ENCODE measurements at places on chromosomes 4 and X.

DNA sequence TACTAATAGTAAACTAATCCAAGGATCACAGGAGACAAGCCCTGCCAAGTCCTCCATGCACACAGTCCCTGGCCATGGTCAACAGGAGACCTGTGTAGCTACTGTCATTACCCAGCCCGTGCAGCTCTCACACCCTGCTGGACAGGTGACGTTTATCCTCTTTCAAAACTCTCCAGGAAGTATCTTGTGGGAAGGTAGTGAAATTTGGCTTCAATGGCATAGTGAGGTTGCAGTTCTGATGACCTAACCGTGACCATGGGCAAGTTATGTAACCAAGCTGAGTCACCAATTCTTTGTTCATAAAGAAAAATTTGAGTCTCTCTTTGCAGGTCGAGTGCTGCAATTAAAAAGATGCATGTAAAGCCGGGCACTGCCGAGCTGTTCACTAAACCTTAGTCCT lies 11.3 kb upstream of the SLC2A9 start:
- no peak for DNase-seq

DNA sequence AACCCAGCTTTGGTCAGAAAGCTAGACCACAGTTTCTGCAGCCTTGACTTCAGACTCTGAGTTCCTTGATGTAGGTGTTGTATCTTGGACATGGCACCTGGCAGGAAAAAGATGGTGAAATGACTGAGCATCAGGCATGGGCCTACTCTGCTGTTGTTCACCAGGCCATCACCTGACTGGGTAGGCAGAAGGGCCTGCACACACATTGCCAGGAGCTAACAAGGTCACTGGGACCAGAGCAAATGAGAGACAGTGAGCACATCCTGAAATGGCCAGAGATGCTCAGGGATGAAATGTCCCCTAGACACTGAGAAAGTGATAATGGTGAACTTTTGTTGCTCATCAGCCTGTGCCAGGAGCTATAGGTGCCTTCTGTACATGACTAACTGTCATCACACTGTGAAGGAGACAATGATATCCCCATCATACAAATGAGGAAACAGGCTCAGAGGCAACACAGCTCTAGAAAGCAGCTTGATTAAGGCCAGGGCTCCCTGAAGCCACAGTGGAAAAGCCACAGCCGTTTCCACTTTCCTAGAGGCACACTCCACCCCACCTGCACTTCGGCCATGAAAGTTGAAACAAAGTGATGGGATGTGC lies 128.3 kb downstream of the TSPAN5 start:
- DNase-seq = no peak

- DNase-seq = no peak
Observed at GRCh38 chr4:140888054-140888453, 131.9 kb upstream of the TBC1D9 start.

- DNase-seq = no peak
Observed at GRCh38 chrX:24266996-24267395, 46.9 kb downstream of the SUPT20HL2 start.

DNA sequence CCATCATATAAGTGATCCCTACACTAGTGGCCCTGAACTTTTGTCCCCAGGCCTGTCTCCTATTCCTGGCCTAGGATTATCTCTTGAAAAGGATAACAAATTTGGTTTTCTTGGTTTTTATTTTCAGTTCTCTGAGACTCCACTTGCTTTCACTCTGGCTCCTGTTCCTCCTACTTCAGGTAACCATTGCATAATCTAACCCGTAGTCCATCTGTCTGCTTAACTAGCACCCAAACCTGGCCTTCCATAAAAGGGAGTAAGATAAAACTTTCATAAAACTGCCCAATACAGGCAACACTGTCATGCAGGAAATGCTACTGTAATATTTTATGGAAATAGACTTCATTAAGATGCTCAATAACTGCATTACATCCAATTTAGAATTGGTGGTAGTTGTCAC lies 52.1 kb upstream of the RAP1GDS1 start:
- no peak for DNase-seq

DNA sequence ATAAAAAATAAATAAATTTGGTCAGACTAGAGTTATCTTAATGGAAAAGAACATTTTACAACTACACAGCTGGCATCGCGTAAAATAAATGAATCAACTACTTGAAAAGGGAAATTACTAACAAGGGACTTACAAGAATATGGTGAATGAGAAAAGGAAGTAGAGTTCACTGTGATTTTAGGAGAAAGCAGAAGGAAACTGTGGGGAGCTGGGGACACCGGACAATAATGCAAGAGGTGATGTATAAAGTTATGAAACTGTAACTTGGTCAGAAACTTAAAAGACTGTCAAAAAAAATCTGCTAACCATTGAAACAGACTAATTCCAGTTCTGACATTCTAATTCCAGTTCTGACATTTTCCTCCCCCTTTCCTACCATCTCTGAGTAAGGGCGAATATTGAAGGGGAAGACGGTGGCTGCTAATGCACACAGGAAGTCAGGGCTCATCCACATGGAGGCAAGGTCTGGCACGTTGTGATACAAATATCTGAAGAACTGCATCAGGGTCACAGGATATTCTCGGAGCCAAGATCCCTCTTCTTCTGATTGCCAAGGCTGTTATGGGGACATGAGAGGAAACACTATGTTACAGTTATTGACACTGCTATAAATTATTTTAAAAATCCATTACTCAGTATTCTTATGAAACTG lies 170.5 kb downstream of the CDS1 start:
- no peak for DNase-seq

DNA sequence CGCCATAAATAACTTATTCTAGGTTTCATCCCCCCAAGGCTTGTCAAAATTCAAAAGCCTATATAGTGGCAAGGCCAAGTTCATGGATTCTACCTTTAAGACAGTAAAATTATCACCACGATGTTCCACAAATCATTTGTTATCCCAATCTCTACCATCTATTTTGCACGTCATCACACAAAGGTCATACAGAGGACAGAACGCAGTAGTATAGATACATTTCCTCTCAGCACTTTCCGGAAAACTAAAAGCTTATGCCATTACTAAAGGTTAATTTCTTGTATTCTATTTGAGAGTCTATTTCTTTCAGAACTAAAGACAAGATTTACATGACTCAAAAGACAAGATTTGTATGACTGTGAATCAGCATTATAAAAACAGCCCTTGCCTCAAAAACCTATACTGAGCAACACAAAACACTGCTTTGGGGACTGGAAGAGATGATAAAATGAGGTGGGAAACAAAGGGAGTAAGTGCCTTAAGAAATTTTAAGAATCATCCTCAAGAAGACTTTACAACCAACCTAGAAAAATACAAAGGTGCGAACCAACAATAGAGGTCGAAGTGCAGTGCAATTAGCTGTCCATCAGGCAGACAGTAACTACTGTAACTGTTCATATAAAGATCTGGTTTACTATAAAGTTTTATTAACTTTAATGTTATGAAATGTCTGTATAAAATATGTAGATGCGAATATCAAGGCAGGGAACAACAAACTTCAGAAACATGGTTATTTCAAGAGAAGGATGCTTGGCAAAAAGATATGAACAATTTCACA lies 7.6 kb downstream of the UBE2D3 start:
- DNase-seq = no peak

GRCh38 chr4:169188204-169188603 lies 82.6 kb downstream of the SH3RF1 start:
- DNase-seq = no peak

GRCh38 chr4:6316461-6317003 lies 46.9 kb downstream of the WFS1 start:
- no peak for DNase-seq

GRCh38 chr4:146267826-146268225 lies 53.5 kb downstream of the REELD1 start:
- no peak for DNase-seq

DNA sequence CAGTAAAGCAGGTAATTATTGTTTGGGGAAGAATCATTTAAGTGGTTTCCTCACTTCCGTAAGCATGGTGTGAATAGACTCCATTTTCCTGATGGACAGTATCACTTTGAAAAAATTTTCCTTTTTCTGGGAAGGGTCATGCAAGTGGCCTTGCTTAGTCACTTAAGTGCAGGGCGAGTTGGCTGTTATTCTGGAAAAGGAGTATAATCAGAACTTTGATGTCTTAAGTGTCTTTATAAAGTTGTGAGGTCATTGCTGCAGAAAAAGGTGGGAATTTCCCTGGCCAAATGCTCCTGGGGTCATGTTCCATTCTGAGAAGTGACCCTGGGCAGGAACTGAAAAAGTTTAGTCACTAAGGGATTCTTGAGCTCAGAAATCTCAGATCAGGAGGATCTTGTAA lies 146.1 kb upstream of the OTUD4 start:
- DNase-seq = no peak

- DNase-seq = no peak
Observed at GRCh38 chr4:108168160-108168670, 517 bp downstream of the LEF1 start.

DNA sequence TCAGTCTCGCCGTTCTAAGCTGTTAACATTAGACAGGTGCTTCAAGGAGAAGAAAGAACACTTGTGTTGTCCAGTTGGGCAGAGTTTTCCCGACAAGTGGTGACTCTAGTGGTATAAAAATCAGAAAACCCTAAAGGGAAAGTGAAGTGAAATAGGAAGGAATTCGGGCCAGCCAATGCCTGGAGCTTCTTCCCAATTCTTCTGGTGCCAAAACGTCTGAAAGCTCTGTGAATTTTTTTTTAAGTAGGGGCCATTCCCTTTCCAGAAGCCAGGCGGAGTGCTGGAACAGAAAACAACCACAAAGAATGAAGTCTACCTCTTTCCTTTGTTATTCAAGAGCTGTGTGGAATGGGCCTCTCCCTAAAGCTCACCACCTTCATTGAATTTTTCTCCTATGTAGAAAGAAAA lies 43.1 kb upstream of the PPARGC1A start:
- DNase-seq = no peak

GRCh38 chrX:119062750-119063374 lies 9.9 kb upstream of the CT47C1 start:
- no peak for DNase-seq

DNA sequence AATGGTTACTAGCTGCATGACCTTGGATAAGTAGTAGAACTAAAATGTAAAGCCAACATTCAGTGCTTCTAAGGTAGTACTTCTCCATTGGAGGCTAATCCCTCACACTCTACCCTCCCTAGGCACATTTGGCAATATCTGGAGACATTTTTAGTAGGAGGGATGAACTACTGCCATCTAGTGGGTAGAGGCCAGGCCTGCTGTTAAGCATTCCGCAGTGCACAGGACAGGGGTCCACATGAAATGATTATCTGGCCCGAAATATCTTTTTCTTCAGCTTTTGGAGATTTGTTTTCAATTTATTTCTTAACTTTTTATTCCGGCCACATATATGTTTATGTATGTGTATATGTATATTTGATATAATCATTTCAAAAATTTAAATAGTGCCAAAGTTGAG lies 36.0 kb upstream of the SPANXC start:
- no peak for DNase-seq

- no peak for DNase-seq
Observed at GRCh38 chr4:8580321-8581093, at the start of gene GPR78. TSS of gene GPR78 (plus strand) at chr4:8580392. CDS start at chr4:8580983, 591 bp downstream.

DNA sequence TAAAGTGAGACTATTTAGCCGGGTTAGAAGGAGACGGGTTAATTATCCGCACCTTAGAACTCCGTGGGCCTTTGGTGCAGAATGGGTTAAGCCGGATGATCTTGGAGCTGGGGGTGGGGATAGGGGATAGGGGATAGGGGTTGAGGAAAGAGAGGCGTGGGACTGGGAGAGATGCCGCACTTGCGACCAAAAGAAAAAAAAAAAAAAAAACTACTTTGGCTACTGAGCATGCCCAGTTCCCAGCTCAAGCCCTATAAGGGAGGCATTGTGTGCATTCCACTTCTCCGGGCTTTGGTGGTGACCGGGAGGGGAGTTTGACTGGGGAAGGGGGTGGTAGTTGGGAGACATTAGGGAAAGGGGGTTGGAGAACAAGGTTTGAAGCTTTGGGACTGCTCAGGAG lies at the start of gene SLITRK4:
SLITRK4 (minus strand) TSS at position 187 of the 400 bp plus-strand sequence. CDS start 4,993 bp downstream, outside the sequence.
- no peak for DNase-seq

GRCh38 chr4:39658756-39659155 lies 20.1 kb upstream of the SMIM14 start:
- no peak for DNase-seq

- DNase-seq = no peak
Observed at GRCh38 chrX:108186811-108187210, 95.2 kb downstream of the ATG4A start.

- no peak for DNase-seq
Observed at GRCh38 chr4:155694100-155694785, 27.6 kb downstream of the GUCY1A1 start.

GRCh38 chr4:4339504-4340085 lies 47.3 kb upstream of the NSG1 start:
- DNase-seq = no peak

DNA sequence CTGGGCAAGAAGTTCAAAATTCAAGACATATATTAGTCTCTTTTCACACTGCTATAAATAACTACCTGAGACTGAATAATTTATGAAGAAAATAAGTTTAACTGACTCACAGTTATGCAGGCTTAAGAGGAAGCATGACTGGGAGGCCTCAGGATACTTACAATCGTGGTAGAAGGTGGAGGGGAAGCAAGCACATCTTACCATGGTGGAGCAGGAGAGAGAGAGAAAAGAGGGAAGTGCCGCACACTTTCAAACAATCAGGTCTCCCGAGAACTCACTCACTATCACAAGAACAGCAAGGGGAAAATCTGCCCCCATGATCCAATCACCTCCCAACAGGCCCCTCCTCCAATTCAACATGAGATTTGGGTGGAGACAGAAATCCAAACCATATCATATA lies 273.3 kb upstream of the RASGEF1B start:
- DNase-seq = no peak

DNA sequence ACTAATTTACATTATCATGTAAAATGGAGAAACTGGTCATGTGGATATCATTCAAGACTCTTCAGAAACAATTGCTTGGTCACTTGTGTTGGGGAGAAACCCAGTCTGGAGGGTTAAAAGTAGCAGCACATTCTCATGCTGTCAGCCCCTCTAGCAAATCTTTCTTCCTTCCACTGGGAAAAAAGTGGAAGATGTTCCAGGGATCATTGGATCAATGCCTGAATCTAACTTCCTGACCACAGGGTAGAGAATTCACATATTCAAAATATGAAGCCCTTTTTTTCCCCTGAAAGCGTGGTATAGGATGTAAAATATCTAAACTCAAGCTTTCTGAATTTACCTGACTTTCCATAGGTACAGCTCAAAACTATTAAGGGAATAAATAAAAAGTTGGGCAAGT lies 98.0 kb downstream of the CXCL13 start:
- DNase-seq = no peak

- no peak for DNase-seq
Observed at GRCh38 chr4:105061136-105061696, 85.5 kb upstream of the TET2 start.

GRCh38 chr4:25861280-25861950 lies 1.4 kb downstream of the SEL1L3 start:
- DNase-seq = no peak

DNA sequence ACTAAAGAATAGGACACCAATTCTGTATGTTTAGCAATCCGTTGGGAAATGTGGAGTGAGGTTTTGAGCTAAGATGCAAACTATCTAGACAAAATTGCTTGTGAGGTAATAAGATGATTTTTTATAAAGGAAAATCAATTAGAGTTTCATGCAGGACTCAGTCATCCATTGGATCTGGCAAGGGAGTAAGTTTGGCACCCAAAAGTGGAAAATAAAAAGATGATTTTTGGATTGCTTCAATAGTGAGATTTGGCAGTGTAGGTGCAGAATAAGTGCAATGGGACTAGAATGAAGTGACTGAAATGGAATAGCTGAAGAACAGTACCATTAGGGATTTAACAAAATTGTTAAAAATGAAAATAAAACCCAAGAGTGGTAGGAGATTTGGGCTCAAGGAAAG lies 290.5 kb upstream of the EPHA5 start:
- no peak for DNase-seq

GRCh38 chr4:27684610-27685011 lies 824.0 kb downstream of the STIM2 start:
- no peak for DNase-seq

- no peak for DNase-seq
Observed at GRCh38 chr4:156837625-156838345, 133.8 kb downstream of the PDGFC start.
